Esophagus muscularis mucosa (tissue), 4 donors: ENCODE measurements at places on chromosomes 16 and 17. TPM values are rescaled to one million over a fixed set of nuclear protein-coding genes. Genes with fewer than 3 reads are reported as not detected.

- no peak overlapping the region for H3K4me3 ChIP-seq
- peaks cover 39% of the 10 kb centered on the region for H3K4me1 ChIP-seq
- no peak for DNase-seq
- H3K36me3 ChIP-seq, result no peaks in the 10 kb centered on the region
- peak overlapping the region; percentile 58 for H3K27ac ChIP-seq
- H3K27me3 ChIP-seq, result no peaks in the 10 kb centered on the region
Measured at GRCh38 chr17:3913531-3914311, 2.5 kb downstream of the P2RX1 start.

GRCh38 chr17:10105513-10106001, 92.8 kb downstream of the GAS7 start:
- no peak overlapping the region for H3K4me3 ChIP-seq
- H3K27me3 ChIP-seq, result no peaks in the 10 kb centered on the region
- H3K36me3 ChIP-seq, result no peaks in the 10 kb centered on the region
- DNase-seq, result no peak
- H3K4me1 ChIP-seq, result peaks cover 27% of the 10 kb centered on the region
- H3K27ac ChIP-seq, result peak overlapping the region; percentile 65

The WDR81 gene
- 25.7 TPM for total RNA-seq

The USB1 gene
- total RNA-seq, result 34.1 TPM

The PRAC2 gene
- not detected for total RNA-seq
